Caco-2 (cell line): ENCODE measurements at places on chromosomes 11 and 22.

DNA sequence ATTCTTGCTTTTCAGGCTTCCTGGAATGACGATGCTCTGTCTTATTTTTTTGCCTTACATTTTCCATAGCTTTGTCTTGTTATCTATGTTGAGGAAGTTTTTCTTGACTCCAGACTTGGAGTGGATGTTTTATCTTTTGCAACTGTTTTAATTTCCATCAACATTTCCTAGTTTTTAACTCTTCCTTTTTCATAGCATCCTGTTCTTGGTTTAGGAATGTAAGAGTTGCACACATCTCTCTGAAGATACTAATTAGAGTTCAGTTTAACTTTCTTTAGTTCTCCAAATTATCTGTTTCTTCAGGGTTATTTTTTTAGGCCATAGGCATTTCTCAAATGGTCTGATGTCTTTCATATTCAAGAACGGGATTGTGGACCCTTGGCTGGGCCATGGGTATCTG, 10.4 kb downstream of the CLDN5 start:
- no peak for DNase-seq

- DNase-seq: no peak
These were observed 1.9 kb downstream of the SLC5A1 start for GRCh38 chr22:32044913-32045312.

DNA sequence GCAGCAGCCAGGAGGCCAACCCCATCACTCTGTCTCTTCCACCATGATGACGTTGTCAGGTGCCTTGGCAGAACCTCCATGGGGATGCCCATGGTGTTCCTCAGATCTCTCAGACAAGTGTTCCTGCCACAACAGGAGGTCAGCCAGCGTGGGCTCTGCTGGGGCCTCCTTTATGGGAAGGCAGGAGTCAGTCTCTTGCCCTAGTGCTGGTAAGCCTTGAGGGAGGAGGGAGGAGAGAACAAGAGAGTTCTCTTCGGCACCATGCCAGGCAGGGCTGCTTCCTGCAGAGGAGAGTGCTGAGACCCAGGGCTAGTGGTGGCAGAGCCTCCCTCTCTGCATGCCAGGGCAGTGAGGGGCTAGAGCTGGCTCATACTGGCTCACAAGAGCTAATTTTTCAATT, 32.5 kb downstream of the GNAZ start:
- DNase-seq: no peak

GRCh38 chr11:57556041-57556440, 11.4 kb downstream of the UBE2L6 start:
- DNase-seq: no peak

GRCh38 chr22:23692598-23693291, 1.9 kb downstream of the RGL4 start:
- DNase-seq: no peak

DNA sequence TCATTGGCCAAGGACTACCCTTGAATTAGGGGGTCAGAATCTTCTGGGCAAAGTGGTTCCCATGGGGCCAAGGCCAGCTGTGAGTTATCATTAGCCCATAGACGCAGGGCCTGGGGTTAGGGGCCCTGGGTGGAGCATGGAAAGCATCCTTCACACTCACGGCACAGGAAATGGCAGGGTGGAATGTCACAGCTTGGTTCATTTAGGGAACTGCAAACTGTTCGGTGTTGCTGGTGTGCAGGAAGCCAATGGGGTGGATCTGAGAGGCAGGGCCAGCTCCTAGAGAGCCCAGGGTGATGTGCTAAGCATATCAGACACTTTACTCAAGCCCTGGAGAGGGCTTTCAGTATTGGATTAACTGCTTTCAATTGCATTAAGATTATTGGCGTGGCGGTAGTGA, 42.9 kb downstream of the TECTA start:
- DNase-seq: no peak

- DNase-seq: no peak
These were observed 26.6 kb downstream of the P2RY2 start for GRCh38 chr11:73244589-73245240.

GRCh38 chr11:80533463-80533862, 1092.6 kb upstream of the TENM4 start:
- DNase-seq: no peak

- no peak for DNase-seq
These were observed 48.3 kb downstream of the LARGE1 start for GRCh38 chr22:33871935-33872334.

- no peak for DNase-seq
These were observed 689 bp upstream of the TMEM126A start for GRCh38 chr11:85647078-85647477.

DNA sequence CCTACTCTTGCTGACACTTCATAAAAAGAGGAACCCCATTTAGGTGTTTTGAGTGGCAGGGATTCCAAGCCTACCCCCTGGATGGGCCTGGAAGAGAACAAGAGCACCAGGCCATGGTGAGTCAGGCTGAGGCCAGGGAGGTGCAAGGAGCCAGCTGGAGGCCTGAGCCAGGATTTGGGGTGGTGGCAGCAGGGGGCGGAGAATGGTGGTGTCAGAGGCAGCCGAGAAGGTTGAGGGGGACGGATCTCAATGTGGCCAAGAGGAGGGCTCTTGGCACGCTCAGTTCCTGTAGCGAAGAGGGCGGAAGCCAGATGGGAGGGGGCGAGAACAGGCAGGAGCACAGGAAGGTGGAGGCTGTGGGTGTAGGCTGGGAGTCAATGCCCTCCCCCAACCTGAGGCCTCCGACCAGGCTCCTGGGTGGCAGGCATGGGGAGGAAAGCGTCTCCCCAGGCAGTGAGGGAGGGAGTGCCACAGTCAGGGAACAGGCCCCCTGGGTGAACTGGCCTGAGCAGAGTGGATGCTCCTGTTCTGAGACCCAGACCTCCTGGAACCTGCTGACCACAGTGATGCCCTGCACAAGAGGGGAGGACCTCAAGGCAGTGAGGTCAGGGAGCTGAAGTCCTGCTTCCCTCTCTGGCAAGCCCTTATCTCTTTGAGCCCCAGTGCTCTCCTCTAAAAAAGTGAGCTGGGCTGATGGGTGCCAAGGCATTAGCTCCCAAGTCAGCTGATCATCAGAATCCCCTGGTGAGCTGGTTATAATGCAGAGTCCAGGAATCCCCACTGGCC, 13.9 kb downstream of the RTN4RL2 start:
- DNase-seq: no peak
